CD4-positive, alpha-beta T cell treated with Interleukin-6 at 100 ng/mL for 8 hours (primary cell): ENCODE measurements at places on chromosomes 3 and 15.

DNA sequence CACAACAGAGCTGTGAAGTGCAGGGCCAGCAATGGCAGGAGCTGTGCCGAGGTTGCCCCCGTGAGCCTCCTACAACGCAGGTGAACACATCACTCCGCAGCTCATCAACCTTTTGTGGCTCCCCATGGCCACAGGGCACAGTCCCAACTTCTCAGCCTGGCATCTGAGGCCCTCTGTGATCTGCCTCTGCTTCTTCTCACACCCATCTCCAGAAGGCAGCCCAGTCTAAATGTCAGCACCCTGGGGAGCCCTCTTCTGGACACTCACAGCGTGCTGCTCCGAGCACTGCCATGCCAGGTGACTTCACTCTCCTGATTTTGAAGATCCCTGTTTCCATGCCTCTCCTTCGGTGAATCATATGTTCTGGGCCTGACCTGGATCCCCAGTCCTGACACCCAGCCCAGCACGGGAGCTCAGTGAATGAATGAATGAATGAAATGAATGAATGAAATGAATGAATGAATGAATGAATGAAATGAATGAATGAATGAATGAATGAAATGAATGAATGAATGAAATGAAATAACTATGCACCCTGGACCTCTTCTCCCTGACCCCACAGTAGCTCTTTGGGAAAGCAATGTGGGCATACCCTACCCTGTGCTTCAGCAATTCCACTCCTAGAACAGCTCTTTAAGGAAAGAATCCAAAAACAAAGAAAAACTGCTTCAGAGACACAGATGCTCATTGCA, 17.9 kb upstream of the SKIC8 start:
- DNase-seq, result no peak

GRCh38 chr3:80234706-80235105, 466.9 kb upstream of the ROBO1 start:
- no peak for DNase-seq

GRCh38 chr15:27693280-27693679, 405.8 kb downstream of the OCA2 start:
- no peak for DNase-seq

DNA sequence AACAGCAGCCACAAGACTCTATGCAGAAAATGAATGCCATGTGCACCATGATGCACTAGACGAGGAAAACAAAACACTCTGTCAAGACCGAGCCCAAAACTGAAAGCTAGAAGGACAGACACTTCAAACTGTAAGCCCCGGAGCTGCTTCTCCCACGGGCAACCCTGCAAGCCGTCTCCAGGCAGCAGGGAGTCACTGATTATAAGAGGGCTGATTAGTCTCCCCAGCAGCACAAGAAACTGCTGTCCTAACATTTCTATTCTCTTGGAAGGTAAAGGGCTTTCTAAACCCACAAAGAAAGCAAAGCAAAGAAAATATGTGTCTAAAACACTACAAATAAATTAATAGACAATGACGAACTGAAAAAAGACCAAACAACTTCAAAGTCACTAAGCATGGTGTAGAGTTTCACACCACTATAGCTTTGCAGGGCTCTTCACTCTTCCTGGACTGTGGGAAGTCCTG, 15.5 kb downstream of the TBC1D2B start:
- DNase-seq, result peak; percentile 46

- no peak for DNase-seq
These were observed 103.7 kb downstream of the AQP9 start for GRCh38 chr15:58241872-58242271.

- DNase-seq, result no peak
These were observed 316.4 kb downstream of the ZNF621 start for GRCh38 chr3:40841131-40841530.

- no peak for DNase-seq
These were observed 810.3 kb downstream of the VGLL3 start for GRCh38 chr3:86180696-86181095.
